ENCODE measurements at places on chromosomes 12 and 14. TPM values are rescaled to one million over a fixed set of nuclear protein-coding genes. Genes with fewer than 3 reads are reported as not detected.

PTMS gene
- total RNA-seq = 133 TPM

FAM90A1 gene
- total RNA-seq = not detected

SAMD15 gene
- total RNA-seq = 0.77 TPM

GLIPR1L2 gene
- total RNA-seq = 1.3 TPM

CCDC198 gene
- not detected for total RNA-seq

RTRAF gene
- 225 TPM for total RNA-seq

LRR1 gene
- 5.8 TPM for total RNA-seq
